ENCODE measurements at places on chromosomes 7 and 10. TPM values are rescaled to one million over a fixed set of nuclear protein-coding genes. Genes with fewer than 3 reads are reported as not detected.

CFAP43 gene
- total RNA-seq, result 0.60 TPM

TMEM60 gene
- 14.7 TPM for total RNA-seq

PLAU gene
- total RNA-seq, result 10.6 TPM

INHBA gene
- 0.64 TPM for total RNA-seq

PKD2L1 gene
- not detected for total RNA-seq

GPR26 gene
- total RNA-seq, result not detected

ZP3 gene
- total RNA-seq, result 4.8 TPM
